ENCODE measurements at places on chromosomes 5 and 9.

- no peak for DNase-seq
Measured at GRCh38 chr9:33709269-33709668, 86.1 kb upstream of the PRSS3 start.

GRCh38 chr5:148043705-148044104 lies 20.1 kb upstream of the SPINK5 start:
- no peak for DNase-seq

DNA sequence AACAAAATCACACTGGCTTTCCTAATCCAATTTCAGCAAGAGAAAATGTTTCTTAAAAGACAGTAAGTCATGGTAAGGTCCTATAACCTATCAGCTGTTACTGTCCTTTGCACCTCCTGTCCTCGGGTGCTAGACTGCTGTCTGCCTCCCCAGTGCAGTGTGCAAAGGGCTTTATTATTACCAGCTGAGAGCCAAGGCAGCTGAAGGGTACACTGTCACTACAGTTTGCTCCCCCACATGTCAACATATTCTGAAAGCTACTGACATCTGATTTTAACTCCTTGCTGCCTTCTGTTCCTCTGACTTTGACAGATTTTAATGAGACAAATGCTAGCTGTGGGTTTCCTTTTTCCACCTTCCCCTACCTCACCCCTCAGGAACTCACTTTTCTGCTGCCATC lies 389.4 kb upstream of the SLC24A2 start:
- DNase-seq, result no peak

DNA sequence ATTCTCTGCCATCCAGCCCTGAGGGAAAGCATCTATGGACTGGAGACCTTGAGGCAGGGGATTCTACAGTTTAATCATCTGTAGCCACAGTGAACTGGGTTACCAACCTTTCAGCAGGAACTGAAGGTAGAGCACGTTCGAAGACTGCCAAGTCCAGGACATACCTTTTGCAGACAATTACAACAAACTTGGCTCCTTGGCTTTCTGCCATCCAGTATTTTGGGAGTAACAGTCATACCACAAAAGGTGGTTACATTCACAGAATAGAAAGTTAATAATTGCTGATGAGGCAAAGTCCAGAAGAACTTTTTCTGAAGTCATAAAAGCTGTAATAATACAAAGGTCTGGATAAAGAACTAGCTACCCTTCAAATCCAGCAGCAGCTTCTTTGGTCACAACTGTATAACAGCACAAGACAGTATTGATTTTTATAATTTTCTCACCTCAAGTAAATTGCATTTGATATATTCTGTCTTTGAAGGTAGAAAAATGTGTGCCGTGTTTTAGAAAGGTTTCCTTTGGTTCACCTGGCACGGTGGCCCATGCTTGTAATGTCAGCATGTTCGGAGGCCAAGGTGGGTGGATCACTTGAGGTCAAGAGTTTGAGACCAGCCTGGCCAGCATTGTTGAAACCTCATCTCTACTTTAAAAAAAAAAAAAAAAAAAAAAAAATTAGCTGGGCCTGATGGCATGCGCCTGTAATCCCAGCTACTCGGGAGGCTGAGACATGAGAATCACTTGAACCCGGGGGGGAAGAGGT lies 236.6 kb downstream of the NR3C1 start:
- no peak for DNase-seq
